ENCODE measurements at places on chromosomes 1 and 21.

DNA sequence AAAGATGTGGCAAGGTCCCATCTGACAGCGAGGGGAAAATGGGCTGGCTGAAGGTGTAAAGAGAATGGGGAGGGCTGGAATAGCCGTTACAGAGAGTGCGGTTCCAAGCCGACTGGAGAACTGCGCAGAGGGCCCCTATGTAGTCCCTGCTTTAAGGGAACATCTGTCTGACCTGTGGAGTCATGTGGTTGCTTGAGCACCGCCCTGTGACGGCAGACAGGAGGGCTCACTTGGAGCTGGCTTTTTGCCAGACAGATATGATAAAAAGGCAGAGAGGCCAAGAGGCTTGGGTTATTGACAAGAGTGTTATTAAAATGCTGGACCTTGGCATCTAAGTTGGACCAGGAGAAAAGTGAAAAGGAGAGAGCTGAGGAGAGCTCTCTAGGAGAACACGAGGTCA is 5.9 kb upstream of the PTPRF start:
- no peak for DNase-seq

DNA sequence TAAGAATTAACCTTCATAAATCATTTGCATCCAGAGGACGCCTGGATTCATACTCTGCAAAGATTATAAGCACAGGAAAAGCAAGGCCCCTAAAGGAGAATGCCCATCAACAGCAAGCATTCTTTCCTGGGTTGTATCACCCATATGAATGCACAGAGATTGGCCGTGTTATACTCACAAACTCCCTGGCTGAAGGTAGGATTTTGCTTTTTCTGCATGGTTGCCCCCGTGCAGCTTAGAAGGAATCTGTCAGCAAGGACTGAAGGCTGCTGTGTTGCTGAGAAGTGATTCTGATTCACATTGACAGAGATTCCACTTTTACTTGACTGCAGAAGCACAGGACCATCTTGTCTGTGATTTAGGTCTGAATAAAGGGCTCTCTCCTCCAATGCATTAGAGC is 283.0 kb downstream of the LRRIQ3 start:
- DNase-seq, result no peak

DNA sequence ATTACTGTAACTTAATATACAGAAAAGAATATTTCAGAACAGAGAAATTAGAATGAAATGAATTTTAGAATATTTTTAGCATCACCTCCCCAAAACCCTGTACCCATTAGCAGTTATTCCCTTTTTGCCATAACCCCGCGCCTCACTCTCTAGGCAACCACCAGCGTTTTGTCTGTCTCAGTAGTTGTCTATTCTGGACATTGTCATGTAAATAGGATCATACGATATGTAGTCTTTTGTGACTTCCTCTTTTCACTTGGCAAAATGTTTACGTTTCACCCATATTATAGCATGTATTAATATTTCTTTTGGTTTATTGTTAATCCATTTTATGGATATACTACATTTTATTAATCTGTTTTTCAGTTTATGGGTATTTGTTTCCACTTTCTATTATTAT is 24.9 kb downstream of the SOAT1 start:
- no peak for DNase-seq

DNA sequence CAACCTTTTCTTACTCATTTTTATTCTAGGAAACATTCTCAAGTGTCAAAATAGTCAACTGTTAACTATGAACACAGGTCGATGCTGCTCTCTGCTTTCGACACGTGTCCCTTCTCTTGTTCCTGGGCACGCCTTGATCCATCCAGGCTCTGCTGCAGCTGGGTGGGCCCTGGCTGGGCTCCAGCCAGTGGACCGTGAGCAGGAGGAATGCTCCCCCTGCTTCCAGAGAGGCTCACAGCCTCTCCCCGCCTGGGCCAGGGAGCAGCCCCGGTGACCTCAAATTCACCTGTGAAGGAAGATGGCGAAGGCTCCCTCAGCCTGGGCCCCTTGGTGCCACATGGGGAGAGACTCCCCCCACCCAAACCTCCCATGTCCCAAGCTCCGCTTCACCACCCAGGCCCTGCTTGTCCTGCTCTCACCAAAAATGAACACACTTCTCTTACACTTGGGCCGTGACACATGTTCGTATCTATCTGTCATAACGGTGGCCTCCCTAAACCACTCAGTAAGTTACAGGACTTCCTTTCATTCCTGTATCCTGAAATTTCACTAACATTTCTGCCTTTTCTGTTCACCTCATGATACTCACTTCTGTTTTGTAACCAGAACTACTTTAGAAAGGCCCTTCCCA is 24.6 kb upstream of the ADARB1 start:
- DNase-seq, result no peak

- DNase-seq, result no peak
Measured at GRCh38 chr1:92194511-92194910, 23.2 kb upstream of the C1orf146 start.

GRCh38 chr1:168090395-168090794 is 46.3 kb downstream of the GPR161 start:
- no peak for DNase-seq

- no peak for DNase-seq
Measured at GRCh38 chr1:47785561-47786271, 211.5 kb downstream of the TRABD2B start.

- no peak for DNase-seq
Measured at GRCh38 chr1:18922848-18923755, 20.7 kb upstream of the ALDH4A1 start.

- no peak for DNase-seq
Measured at GRCh38 chr1:115123116-115123515, 33.8 kb upstream of the TSPAN2 start.

DNA sequence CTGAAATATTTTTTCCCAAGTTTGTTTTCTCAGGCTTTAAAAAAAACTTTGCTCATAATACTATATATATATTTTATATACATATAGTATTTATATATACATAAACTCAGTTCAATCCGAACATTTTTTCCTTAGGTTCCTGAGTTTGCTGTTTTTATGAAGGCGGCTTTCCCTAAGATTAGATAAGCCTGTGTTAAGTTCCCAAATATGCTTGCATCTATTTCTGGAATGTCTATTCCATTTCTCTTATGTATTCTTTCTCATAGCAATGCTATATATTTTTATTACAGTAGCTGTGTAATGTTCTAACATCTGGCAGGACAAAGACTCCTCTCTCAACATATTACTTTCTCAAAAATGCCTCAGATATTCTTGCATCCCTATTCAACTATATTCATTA is 45.9 kb downstream of the ADSS2 start:
- no peak for DNase-seq

GRCh38 chr1:210361665-210362064 is 33.0 kb downstream of the HHAT start:
- no peak for DNase-seq

DNA sequence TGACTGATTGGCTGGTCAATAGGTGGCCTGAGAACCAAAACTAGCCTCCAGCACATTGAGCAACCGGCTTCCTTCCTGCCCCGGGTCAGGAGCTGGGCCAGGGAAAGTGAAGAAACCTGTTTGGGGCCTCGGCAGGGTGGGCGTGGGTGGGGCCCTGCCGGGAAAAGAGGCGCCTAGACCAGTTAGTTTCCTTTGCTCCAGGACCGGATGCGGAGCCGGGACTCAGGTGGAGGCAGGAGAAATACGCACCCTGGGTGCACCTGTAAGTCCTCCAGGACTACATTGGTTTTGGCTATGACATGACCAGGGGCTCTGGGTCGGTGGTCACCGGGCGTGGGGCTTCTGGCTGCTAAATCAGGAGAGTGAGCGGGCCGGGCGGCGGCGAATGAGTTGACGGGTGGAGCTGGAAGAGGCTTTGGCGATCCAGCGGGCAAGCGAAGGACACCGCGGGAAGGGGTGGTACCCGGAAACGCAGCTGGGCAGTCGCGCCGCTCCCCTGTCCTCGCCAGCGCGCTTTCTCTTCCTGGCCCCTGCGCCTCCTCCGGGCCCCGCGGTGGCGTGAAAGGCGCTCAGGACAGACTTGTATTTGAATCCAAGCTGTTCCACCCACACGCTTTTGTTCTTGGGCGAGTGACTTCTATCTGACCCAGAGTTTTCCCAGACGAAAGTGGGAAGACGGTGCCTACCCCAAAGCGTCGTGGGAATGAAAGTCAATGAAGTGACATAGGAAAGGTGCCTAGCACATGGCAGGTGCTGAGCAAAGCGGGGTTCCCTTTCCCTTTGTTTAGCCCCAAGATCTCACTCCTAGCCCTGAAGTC is 30.6 kb upstream of the JUN start:
- no peak for DNase-seq

DNA sequence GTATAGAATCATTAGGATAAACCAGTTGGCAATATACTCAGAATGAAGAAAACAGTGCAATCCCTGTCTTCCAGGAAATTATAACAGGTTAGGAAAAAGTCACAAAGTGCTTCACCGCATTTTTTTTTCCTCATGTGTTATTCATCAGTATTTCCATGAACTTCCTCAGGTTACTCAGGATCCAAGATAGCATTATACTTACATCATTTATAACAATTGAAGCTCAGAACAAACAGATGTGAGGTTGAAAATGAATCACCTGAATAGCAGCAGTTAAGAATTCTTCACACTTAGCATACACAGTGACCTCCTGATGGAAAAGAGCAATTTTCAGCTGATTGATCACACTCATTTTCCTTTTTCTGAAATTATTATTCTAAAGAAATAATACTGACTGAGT is 1040.7 kb upstream of the B3GALT2 start:
- no peak for DNase-seq

- DNase-seq, result no peak
Measured at GRCh38 chr1:77976433-77977076, 2.3 kb downstream of the FUBP1 start.

DNA sequence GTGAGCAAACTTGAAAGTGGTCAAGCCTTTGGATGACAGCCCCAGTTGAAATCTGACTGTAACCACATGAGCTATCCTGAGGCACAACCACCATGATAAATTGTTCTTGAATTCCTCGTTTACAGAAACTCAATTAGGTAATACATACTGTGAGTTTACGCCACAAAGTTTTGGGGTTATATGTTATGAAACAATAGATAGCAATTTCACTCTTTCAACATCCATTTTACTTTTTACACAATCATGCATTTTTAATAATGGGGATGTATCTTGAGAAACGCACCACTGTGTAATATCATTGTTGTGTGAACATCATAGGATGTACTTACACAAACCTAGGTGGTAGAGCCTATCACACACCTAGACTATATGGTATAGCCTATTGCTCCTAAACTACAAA is 35.4 kb downstream of the OR2C3 start:
- no peak for DNase-seq

DNA sequence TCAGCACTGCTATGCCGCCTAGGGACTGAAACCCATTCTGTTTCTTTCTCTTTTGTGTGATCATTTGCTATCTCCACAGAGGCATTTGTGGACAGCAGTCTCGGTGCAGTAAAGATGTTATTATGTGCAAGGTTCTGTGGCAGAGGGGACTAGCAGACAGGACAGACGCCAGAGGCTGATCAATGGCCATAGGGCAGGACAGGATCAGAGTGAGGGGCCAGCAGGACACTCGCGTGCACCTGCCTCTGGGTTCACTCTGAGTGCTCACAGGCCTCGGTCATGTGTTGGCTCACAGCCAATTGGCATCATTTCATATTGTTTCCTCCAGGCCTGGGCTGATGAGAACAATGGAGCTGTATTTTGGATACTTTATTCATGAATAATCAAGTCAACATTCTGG is 212.6 kb downstream of the TGFB2 start:
- no peak for DNase-seq

DNA sequence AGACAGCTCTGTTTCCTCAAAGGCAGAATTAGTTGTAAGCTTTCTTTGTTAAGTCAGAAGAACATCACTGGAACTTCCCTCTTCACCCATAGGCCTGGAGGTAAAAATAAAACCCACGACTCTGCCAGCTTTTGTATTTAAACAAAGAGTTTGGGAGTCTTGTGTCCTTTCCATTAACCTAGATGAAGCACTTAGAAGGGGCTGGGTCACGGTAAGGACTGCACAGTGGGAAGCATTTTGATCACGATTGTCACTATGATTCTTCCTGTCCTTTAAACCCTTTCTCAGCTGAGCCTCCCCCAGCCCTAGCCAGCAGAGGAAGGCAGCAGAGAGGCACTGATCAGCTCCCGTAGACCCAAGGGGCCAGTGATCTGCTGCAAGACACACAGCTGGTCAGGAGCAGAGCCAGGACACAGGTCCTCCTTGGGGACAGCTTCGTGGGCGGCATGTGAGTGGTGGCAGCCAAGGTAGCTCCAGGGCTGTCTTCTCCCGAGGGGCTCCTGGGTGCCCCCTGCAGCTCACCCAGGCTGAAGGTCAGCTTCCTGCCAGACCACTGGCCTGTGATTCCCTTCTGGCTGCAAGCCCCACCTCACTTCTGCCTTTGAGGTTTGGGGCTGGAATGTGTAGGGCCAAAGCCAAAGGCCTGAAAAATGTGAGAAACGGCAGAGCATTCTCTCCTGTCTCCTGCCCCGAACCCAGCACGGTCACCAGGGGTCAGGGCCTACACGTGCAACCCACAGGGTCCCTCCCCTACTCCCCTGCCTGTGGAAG is 4.0 kb upstream of the LAPTM5 start:
- no peak for DNase-seq

DNA sequence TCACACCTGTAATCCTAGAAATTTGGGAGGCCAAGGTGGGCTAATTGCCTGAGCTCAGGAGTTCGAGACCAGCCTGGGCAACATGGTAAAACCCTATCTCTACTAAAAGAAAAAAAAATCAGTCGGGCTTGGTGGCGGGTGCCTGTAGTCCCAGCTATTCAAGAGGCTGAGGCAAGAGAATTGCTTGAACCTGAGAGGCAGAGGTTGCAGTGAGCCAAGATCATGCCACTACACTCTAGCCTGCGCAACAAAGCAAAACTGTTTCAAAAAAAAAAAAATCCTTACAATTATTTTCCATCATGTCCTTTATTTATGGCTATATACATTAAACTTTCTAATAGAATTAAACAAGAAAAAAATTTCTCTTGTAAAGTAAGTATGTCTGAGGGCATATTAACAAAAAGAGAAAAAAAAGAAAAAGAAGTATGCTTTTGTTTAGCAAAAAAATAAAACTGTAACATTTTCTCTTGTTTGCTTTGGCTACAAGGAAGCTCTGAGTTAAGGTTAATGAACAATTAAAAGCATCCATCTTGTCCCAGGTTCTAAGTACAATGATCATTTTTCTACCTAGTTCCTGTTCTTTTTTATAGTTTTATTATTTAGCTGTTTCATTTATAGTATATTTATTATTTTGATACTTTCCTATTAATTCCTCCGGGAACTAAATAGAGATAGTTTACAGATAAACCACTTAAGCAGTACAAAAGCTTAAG is 18.1 kb downstream of the TMEM50B start:
- no peak for DNase-seq
